Suppressor macrophage treated with lipopolysaccharide for 1 hour (primary cell): ENCODE measurements at places on chromosomes 16 and 17.

- DNase-seq, result no peak
Observed at GRCh38 chr17:10116267-10116666, 82.1 kb downstream of the GAS7 start.

DNA sequence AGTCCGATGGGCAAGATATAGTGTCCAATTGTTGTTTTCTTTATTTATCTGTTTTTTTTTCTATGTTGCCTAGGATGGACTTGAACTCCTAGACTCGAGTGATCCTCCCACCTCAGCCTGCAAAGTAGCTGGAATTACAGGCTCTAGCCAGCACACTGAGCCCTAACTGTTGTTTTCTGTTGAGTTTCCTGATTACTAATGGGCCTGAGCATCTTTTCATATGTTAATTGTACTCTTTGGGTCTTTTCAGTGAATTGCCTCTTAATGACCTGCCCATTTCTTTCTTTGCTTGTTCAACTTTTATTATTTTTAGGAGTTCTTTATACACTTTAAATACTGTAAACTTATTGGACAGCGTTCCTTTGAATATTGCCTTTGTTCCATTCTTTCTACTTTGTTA lies 213.0 kb downstream of the HS3ST3B1 start:
- DNase-seq, result no peak

DNA sequence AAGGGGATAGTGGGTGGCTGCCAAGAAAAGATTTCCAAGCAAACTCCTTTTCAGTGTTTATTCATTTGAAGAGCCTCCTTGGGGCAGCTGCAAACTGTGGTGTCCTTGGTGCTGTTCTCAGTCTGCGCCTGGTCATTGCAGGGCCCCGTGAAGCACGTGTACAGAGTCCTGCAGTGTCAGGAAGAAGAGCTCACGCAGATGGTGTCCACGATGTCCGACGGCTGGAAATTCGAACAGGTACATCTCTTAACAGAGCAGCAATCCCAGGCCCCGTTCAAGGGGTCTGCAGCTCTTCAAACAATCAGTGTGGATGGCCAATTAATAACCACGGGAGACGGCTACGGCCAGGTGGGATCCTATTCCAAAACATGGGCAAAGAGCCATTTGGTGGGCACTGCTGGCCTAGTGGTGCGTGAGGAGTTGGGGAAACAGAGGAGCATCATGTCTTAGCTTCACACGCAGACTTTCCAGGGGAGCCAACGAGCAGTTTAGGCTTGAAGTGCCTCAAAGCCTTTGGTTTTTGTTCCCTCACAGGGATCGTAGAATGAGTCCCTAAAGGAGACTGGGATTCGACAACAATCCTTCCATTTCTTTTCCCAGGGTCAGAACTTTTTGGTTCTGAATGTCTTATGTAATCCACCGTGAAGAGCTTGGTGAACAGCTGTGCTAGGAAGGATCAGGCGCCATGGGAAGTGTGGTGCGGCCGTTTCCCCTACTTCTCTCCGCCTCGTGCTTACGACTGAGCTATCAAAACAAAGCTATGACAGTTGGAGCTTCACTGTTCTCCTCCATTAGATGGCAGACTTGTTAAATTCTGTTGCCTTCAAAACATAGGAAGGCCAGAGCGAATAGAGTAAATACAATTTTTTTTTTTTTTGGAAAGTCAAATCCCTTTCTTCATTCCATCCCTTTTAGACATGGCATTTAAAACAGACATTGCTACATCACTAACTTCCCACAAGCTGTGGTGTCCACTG lies 12.6 kb downstream of the KCTD2 start:
- DNase-seq, result peak; percentile 76

- DNase-seq, result no peak
Observed at GRCh38 chr17:30422171-30422570, 43.4 kb downstream of the CPD start.

GRCh38 chr17:53499277-53499676 lies 323.4 kb upstream of the KIF2B start:
- DNase-seq, result no peak

DNA sequence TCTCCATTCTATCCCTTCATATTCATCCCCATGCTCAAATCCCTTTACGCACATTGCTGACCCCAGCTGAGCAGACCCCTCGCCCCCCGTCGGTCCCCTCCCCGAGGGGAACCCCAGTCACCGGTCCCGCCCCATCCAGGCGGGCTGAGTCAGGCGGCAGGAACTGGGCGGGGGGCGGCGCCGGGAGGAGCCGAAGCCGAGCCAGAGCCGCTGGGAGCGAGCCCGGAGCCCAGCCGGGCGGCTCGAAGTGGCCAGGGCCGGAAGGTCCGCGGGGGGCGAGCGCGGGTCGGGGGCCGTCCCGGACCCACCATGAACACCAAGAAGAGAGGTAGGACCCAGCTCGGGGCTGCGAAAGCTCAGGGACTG lies 8.6 kb downstream of the RIPOR1 start:
- DNase-seq, result peak; percentile 79

DNA sequence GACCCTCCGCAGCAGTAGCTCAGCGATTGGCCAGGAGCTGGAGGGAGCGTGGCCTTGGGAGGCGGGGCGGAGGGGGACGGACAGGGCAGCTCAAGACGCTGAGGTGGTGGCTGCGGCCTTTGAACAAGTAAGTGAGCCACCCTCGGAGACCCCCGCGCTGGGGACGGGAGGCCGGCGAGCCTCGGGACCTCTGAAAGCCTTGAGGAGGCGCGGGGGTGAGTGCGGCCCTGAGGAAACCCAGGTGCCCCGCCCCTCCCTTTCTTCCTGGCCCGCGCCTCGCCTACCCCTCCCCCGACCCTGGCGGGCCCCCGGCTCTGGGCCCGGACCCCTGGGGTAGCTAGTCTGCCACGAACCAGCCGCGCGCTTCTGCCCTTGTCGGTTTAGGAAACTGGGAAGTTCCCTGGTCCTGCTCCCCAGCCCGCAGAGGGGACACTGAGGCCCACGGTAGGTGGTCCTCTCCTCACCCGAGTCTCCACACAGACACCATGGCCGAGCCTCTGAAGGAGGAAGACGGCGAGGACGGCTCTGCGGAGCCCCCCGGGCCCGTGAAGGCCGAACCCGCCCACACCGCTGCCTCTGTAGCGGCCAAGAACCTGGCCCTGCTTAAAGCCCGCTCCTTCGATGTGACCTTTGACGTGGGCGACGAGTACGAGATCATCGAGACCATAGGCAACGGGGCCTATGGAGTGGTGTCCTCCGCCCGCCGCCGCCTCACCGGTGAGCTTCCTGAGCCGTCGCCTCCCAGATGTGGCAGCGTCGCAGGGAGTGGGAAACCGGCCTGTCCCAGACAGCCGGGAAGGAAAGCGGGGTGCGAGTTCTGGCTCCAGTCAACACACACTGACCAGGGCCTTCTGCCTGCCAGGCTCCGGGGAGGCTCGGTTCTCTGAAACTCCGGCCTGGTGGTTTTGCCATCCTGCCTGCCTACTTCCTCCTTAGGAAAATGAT lies at the start of gene MAPK7:
Gene MAPK7 (plus strand): TSS at position 83 of the 945 bp plus-strand sequence. CDS start 403 bp downstream, at position 486.
- no peak for DNase-seq

- no peak for DNase-seq
Observed at GRCh38 chr17:21243516-21244303, 9.5 kb downstream of the NATD1 start.

GRCh38 chr17:39169518-39169917 lies 3.6 kb upstream of the ARL5C start:
- no peak for DNase-seq

DNA sequence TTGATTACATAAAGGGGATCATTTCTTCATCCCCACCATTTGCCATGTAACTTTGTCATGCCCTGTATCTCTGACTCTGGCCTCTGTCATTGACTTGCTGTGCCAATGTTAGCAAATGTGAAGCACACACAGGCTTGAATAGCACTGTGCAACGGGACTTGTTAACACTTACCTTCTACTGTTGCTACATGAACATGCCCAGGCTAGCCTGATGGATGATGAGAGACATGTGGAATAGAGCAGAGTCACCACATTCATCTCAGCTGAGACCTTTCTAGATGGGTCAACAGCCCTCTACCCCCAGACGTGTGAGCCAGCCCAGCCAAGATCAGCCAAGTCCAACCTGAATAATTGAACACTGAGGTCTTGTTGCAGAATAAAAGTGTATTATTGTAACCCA lies 162.1 kb upstream of the SALL1 start:
- no peak for DNase-seq

GRCh38 chr16:88411951-88412576 lies 29.3 kb downstream of the ZNF469 start:
- DNase-seq, result no peak

- no peak for DNase-seq
Observed at GRCh38 chr16:29757950-29758466, 12.2 kb upstream of the C16orf54 start.

GRCh38 chr17:17322516-17323510 lies 19.6 kb downstream of the NT5M start:
- no peak for DNase-seq

GRCh38 chr17:55783684-55784245 lies 32.9 kb downstream of the PCTP start:
- DNase-seq, result peak; percentile 63

- no peak for DNase-seq
Observed at GRCh38 chr17:41315814-41316445, 420 bp upstream of the KRTAP17-1 start.

DNA sequence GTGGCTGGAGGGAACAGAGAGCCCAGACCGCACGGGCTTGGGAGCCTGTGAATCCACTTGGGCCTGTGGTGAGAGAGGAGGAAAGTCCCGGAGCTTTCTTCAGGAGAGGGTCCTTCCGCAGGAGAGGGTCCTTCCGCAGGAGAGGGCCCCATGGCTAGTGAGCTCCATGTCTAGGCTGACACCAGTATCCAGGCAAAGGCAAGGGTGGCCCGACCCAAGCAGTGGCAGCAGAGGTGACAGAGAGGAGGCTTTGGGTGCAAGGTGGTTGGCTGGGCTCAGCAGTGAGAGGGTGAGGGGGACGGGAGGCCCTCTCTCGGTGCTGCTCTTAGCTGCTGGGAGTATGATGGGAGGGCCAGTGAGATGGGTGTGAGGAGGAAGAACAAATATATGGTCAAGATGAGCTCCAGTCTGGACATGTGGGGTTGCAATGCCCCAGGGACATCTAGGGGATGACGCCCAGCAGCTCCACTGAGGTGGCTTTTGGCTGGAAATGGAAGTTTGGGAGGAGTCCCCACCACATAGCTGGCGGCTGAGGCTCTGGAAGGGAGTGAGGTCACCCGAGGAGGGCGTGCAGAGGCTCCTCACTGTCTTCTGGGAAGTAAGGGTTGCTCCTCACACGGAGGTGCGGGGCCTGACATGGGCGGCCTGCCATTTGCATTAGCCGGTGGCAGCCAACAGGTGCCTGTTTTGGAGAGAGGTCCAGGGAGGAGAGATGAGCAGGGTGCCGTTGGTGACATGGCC lies 2.3 kb upstream of the HSD3B7 start:
- DNase-seq, result no peak

GRCh38 chr17:41894791-41895331 lies 23.9 kb downstream of the ACLY start:
- no peak for DNase-seq

- DNase-seq, result peak; percentile 9
Observed at GRCh38 chr17:6366221-6366666, 68.7 kb downstream of the AIPL1 start.

DNA sequence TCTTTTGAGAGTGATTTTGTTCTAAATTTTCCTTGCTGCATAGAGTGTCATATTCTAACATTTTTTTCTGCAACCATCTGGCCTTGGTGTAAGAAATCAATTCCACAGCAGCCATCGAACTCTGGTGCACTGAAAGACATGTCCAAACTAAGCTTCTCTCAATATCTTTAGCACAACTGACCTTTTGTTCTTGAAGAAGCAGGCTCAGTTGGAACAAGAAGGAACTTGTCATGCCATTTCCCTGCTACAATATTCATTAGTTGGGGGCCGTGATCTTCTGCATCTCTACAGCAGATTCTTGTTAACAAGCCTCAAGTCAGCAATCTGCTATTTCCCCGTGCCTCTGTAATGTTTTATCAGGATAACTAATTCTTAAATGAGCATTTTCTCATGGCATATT lies 1305.6 kb downstream of the CDH11 start:
- DNase-seq, result no peak

DNA sequence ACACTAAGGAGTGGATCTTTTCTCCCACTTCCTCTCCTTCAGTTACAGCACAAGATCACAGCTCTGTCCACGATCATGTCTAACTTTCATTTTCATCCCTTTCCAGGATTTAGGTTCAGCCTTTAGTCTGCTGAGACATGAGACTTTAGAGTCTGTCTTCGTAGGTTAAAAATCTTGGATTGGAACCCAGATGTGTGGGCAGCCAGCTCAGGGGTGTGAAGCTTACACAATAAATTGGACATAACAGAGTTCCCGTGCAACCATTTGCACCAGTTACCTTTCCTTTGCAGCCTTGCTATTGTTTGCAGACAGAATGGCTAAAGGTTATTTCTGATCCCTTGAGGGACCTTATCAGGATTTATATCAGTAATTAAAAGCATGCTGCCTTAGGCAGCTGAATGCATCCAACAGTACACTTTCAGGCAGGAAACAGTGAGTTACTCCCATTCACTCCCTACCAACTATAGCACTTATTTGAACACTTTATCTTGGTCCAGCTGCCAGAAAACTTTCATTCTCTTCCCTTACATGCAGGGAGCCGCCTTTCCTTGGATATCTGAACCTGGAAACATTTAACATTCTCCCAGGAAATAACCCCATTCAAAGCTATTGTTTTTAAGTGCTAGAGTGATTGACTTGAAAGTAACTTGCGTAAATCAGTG lies 87.3 kb downstream of the TMEM100 start:
- peak; percentile 31 for DNase-seq

- no peak for DNase-seq
Observed at GRCh38 chr17:61536422-61536955, 54.5 kb downstream of the NACA2 start.

DNA sequence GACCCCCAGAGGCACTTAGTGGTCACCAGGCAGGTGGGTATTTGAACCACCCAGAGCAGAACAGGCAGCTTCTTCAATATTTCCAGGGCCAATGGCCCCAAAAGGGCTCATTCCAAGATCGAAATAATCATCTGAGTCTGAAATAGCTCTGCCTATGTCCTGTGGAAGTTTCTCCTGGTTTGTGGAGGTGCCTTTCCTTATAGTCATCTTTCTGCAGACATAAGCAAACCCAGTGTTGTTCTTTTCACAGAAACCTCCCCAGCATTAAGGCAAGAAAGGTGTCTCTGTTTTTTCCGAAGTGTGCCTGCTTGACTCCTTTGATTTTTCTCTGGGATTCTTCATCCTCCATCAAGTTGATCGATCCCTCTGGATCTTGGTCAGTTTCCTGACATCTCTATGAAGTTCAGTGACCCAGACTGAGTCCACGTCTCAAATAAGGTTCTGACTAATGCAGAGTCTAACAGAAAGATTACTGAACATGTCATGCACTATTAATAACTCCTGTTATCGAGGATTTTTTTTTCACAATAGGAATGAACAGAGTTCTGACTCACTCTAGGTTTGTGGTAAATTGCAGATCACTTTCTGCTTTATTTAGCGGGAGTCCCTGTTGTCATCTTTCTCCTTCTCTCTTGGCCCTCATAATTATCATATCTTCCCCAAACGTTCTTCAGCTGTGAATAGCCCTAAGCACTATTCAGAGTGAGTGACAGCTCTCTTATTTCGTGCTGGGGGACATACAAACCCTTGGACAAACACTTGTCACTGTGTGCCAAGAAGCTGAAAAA lies 1.5 kb downstream of the LRRC3C start:
- DNase-seq, result peak; percentile 96

- DNase-seq, result peak; percentile 90
Observed at GRCh38 chr16:22813948-22814710, at the start of gene HS3ST2. Gene HS3ST2, plus strand, starts transcription at chr16:22814162. Its CDS starts 449 bp downstream, at chr16:22814611.

GRCh38 chr17:14297161-14297851 lies 3.6 kb upstream of the HS3ST3B1 start:
- DNase-seq, result peak; percentile 85

GRCh38 chr17:43356450-43356849 lies 42.3 kb upstream of the ARL4D start:
- DNase-seq, result no peak
